Natural killer cell (primary cell): ENCODE measurements at places on chromosomes 13 and 19. TPM values are rescaled to one million over a fixed set of nuclear protein-coding genes. Genes with fewer than 3 reads are reported as not detected.

Gene DHDH
- total RNA-seq: not detected

Gene LRRC63
- total RNA-seq: 0.40 TPM

Gene FUT1
- total RNA-seq: not detected

Gene SLC25A23
- 7.8 TPM for total RNA-seq

Gene EDNRB
- total RNA-seq: not detected

Gene SIGLECL1
- not detected for total RNA-seq

DNA sequence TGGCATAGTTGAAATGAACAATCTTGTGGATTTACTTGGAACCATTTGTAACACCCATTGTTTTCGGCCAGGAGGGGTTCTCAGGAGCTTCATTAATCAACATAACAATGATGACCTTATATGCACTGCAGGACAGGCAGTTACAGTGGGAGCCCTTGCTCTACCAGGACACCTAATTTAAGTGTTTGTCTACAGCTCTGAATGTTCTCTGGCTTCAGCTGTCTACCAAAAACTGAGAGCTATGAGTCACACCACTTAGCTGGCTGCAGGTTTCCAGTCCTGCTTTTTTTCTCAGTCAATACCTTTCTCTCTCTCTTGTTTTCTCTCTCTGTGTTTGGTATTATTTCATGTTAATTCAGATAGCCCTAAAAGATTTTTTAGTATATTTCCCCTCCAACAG lies 105.4 kb upstream of the MBNL2 start:
- no peak for DNase-seq

DNA sequence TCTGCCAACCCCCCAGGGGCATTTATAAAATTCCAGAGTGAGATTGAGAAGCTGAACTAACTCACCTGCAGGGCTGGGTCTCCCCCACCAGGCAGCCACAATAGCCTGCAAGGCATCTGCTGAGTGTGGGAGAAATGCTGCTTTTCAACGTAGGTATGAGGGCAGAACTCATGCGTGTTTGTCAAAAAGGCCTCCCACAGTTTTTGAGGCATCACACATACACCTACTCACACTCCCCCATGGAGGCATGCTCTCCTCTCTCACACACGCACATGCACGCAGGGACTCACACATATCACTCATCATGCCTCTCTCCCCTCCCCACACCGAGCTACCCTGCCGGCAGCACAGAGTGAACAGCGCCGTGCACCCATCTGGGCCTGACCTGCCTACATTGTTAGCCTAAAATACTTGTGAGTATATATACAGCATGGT lies 390.5 kb downstream of the FGF9 start:
- DNase-seq: no peak

- no peak for DNase-seq
Measured at GRCh38 chr19:48735031-48735615, 5.3 kb downstream of the RASIP1 start.

DNA sequence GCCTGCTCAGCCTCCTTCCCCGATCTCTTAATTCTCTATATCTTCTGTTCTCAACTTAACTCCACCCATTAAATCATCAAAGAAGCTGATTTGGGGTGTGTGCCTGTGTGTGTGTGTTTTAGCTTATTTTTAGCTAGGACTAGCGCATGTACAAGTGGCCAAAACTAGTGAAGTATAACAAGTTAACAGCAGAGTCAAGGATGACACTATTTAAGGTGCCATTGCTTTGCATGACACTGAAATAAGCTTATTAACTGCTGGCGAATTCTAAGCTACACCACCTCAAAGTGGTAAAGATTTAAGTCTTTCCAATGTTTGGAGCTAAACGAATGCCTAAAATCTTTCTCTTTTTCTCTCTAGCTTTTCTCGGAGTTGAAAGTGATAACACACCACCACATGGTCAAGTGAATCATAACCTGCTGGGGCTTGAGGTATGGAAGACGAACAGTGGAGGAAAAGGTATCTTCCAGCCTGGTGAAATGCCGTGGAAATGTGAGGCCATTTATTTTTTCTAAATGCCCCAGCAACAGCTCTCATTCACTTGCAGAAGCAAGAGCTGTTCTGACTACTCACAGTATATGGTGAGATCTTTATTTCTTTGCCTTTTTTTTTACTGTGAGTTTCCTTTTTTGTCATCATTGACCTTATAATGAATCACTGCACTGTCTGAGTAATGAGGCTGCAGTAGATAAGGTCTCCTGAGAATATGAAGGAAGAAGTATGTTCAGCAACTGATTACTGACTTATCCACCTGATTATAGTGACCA lies 570.3 kb downstream of the PCDH9 start:
- DNase-seq: no peak

DNA sequence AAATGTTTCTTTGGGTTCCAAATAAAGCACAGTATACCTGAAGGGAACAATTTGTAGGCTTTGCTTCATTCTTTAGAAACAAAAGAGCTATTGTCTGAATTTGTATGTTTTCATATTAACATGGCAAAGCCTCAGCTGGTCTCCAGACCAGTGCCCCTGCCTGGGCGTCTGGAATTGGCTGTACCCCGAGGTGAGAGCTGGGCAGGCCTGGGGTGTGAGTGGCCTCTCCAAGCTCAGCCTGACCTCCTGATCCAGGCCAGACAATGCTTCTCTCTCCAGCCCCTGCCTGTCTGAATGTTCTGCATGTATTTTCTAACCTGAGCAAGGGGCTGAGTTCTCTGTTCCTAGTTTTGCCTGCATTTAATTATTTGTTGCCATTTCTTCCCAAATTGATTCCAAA lies 66.3 kb upstream of the MCF2L start:
- no peak for DNase-seq

GRCh38 chr13:87754097-87754496 lies 82.9 kb downstream of the SLITRK5 start:
- no peak for DNase-seq

GRCh38 chr19:45443462-45444317 lies 20.0 kb upstream of the ERCC1 start:
- DNase-seq: peak; percentile 74

- DNase-seq: peak; percentile 64
Measured at GRCh38 chr19:13162724-13163608, 12.8 kb downstream of the IER2 start.

GRCh38 chr13:44697058-44697457 lies 120.9 kb upstream of the TSC22D1 start:
- DNase-seq: no peak
